ENCODE measurements at places on chromosomes 13 and 19. TPM values are rescaled to one million over a fixed set of nuclear protein-coding genes. Genes with fewer than 3 reads are reported as not detected.

DNA sequence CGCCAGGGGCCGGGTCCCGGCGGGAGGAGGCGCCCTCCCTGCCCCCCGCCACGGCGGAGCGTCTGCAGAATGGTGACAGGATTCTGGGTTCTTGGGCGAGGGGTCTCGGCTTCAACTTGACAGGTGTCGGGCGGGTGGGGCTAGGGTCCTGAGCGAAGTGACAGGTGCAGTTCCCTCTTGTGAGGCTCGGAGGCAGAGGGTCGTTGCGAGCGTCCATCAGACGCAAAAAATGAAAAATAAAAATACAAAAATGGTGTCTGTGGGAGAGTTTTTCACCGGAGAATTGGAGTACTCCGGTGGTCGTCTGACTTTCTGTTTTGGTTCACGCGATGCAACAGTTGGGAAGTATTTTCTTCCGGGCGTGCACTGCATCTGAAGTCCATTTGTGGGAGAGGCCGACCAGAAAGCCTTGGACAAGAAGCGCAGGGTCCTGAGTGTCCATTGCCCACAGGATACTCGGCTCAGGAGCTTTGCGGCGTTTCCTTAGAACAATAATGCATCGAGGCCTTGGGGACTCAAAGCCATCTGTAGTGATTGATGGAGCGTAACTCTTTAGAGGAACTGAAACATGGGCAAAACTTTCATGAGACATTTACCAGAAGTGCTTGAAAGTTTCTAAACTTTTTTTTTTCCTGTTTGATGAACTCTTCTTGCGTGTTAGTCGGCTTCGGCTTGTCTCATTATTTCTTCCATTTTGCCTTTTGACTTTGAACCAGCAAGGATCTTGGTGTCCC, 759 bp downstream of the RB1 start:
- ATAC-seq = peak; percentile 29

- no peak for ATAC-seq
Observed at GRCh38 chr13:77383097-77383496, 56.2 kb upstream of the MYCBP2 start.

GRCh38 chr13:35499676-35500075, 23.2 kb upstream of the MAB21L1 start:
- no peak for ATAC-seq

DNA sequence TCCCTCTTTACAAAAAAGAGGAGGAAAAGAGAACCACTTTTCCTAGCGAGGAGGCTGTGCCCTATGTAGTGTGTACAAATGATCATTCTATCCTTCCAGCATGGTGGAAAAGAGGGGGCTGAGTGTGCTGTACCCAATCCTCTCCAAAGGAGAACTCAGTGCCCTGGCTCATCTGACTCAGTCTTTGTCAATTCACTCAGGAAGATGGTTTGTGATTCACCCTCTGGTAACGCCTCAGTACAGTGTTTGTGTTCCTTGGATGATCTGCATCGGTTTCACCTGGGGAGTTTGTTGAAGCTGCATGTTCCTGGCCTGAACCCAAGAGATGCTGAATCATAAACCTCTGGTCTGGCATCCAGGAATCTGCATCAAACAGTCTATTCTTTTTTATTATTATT, 18.3 kb upstream of the ENOX1 start:
- ATAC-seq = peak; percentile 95

GRCh38 chr13:111370570-111371535, 50.4 kb downstream of the TEX29 start:
- ATAC-seq = no peak

DNA sequence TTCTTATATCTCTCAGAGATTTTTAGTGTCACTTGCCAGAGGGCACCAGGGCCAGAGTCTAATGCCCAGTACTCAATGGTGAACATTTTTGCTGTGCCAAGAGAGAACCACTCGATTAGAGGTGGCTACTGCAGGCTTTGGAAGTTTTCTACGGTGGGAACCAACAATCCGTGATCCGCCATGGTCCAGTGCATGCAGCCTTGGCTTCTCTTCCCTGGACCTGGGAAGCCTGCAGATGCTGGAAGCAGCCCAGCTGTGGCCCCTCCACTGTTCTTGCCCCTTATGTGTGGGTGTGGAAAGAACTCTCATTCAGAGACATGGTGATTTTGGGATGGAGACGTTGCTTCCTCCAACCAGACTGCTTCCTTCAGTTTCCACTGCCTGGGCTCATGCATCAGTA, 224.2 kb downstream of the TSHZ3 start:
- no peak for ATAC-seq

DNA sequence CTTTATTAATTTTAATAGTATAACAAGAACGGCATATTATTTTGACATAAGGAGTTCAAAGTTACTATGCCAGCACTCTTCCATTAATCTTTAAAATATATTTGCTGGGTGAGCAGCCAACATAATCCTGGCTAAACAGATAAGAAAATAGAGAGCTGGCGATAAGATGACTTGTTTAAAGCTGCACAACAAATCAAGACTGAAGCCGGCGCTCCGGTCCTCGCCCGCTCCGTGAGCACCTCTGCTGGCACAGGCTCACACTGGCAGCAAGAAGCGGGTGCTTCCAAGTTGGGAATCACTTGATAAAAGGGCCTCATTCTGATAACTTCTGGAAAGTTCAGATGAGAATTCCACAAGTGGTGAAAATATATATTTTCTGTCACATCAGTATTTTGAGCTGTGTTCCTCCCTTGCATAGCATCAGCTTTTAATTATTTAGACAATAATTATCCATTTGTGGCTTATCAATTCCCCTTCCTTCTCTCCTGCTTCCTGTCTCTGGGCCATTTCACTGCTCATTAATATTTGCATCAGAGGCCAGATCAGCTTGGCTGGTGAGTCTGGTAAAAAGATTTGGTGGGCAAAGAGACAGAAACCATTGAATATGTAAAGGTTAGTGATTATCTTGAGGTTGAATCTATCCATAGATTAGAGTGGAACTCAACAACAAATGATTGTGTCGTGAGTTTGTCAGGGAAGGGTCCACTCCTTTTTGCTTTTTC, 205.3 kb downstream of the MZT1 start:
- ATAC-seq = no peak

- ATAC-seq = no peak
Observed at GRCh38 chr19:48495396-48495795, 16.2 kb downstream of the LMTK3 start.

GRCh38 chr19:4108767-4109625, 14.9 kb downstream of the MAP2K2 start:
- peak; percentile 47 for ATAC-seq

GRCh38 chr19:7873304-7874075, 700 bp downstream of the PRR36 start:
- ATAC-seq = no peak

DNA sequence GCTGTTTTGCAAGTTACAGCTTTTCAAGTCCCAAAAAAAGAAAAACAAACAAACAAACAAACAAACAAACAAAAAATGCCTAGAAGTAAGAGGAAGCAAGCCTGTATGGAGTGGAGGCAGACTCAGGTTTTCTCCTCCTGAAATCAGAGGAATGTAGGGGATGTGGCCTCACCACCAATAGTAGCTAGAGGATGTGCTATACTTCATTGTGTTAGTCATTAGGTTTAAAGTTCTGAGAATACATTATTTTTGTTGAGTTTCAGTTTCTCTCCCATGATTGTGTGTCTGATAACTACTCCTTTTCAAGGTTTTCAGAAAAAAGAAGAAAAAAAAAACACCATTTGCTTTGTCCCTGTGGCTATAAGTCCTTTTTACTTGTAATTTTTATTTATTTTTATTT, 524.5 kb downstream of the GPC6 start:
- ATAC-seq = peak; percentile 79

DNA sequence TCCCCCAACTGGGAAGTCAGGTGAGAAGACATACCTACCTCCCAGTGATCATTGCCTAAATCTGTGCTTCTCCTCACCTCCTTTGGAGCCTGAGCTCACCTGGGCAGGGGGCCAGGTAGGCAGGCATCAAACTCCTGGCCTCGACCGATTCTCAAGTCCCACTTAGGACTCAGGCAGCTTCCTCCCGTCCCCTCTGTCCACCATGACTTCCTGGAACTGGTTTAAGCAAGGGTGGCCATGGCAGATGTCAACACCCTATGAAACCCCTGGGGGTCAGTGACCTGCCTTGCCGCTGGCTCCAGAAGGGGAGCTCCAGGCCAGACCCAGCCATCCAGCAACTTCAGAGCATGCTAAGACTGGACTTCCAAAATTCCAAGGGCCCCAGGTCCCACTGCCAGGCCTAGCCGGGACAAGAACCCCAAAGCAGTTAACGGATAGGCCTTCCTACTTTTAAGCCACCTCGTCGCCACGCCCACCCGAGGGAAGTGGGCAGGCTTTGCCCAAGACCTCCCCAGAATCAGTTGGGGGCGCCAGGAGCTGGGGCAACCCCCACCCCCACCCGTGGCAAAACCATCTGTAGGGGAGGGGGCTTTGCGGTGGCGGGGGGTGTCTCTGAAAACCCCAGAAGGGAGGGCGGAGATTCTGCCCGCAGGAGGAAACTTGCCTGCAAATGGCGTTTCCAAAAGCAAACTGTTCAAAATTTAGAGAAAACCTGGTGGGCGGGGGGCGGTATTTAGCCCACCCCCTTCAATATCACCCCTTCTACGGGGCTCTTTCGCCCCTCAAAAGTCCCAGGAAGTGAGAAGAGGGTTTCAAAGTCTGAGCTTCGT, 657 bp downstream of the PLIN3 start:
- ATAC-seq = no peak

- ATAC-seq = peak; percentile 74
Observed at GRCh38 chr13:27919934-27920676, at the start of gene PDX1. PDX1 (plus strand) TSS chr13:27920000; CDS start chr13:27920139, 139 bp downstream.

- peak; percentile 6 for ATAC-seq
Observed at GRCh38 chr13:19766591-19766990, 16.2 kb downstream of the PSPC1 start.

DNA sequence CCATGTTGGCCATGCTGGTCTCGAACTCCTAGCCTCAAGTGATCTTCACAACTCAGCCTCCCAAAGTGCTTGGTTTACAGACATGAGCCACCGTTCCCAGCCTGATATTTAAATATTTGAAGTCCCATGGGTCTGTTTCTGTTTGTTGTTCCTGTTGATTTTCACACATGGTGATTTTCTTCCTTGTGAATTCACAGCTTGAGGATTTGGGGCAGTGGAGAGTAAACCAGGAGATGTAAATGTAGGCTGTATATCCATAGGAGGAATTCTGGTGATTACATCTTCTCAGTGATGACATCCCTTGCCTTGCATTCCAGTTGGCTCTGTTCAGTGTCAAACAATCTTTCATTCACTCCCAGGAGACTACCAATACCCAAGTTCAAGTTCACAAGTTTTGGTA, 471.9 kb downstream of the KCTD12 start:
- no peak for ATAC-seq

GRCh38 chr13:93499991-93500390, 273.4 kb downstream of the GPC6 start:
- no peak for ATAC-seq

DNA sequence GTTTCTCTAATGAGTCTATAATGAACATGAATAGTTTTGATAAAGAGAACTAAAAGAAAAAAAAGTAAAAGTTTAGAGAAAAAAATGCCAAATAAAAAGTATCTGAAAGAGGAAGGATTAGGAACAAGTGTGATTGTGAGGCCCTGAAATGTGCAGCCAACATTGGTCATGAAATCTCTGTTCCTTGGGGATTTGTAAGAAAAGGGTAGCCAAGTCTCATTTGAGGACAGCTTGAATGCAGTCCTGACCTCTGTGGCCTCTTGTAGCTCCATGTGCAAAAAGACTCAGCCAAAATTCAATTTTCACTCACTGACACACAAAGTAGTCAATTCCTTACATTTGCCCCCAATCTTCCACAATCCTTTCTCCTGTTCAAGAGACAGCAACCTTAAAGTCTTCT, 167.9 kb downstream of the KLF12 start:
- ATAC-seq = no peak

- ATAC-seq = peak; percentile 78
Observed at GRCh38 chr13:73090116-73090822, 31.5 kb downstream of the KLF5 start.

DNA sequence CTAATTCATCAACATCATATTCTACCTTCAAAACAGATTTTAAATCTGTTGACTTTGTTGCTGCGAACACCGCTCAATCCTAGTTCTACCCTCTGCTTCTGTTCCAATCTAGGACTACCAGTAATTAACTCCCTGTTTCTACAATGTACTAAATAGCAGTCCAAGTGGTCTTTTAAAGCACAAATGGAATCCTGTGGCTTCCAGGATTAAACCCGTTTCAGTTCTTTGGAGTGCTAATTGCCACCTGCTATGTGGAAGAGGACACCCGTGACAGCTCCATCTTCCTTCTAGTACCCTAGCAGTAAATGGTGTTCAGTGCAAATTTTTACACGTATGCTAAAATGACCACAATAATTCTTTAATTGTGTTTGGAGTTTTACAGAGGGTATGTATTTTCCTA, 232.1 kb downstream of the TDRD3 start:
- ATAC-seq = no peak

GRCh38 chr19:3178377-3178972, at the start of gene S1PR4:
S1PR4 (plus strand) TSS chr19:3178769; CDS start chr19:3178793, 24 bp downstream.
- ATAC-seq = peak; percentile 55

DNA sequence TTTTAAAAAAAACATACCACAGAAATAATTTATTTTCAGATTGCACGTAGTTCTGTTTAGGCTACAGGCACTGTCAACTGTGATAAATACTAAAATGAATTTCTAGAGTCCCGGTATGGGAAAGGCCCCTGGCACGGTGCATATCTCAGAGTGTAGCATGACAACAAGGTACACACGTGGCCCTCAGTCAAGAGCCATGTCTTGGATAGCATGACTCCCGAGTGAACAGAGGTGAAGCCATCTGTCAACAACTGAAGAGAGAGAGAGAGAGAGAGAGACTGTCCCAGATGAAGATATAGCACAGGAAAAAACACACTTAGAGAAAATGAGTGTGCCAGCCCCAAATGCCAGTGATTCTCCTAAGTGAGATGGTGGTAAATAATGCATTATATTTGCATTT, 297.5 kb downstream of the MYO16 start:
- no peak for ATAC-seq

DNA sequence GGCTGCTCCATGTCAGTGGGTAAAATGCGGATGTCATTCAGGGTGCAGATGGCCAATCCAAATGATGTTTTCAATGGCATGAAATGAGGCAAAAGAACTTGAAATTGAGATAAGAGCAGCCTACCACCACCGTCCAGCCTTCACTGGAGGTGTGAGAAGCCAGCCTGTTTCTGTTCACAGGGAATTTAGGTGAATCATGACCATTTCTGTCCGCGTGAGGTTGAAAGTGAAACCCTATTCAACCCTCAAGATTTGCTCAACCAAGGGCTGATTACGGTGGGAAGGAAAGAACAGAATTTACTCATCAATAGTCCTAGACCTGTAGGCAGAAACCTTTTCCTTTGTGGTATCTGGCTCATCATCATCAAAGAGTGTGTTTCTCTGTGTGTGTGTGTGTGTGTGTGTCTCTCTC, 370.7 kb downstream of the COG6 start:
- ATAC-seq = peak; percentile 93

GRCh38 chr19:50607874-50608785, 31.6 kb downstream of the SYT3 start:
- ATAC-seq = peak; percentile 85

The JAK3 gene
- total RNA-seq = 186 TPM

The CGB2 gene
- total RNA-seq = not detected

The LRRC4B gene
- total RNA-seq = not detected

The TMEM59L gene
- total RNA-seq = not detected

The LPAR2 gene
- 85.6 TPM for total RNA-seq

The IZUMO2 gene
- total RNA-seq = not detected

The RFX1 gene
- 12.9 TPM for total RNA-seq

The PTGER1 gene
- total RNA-seq = not detected

The SLC25A15 gene
- total RNA-seq = 12.9 TPM

The SMIM17 gene
- total RNA-seq = not detected

The ZNF813 gene
- 3.4 TPM for total RNA-seq

The GEMIN7 gene
- total RNA-seq = 56.9 TPM

The KLK2 gene
- 0.24 TPM for total RNA-seq

Data from activated T-helper 17 cell treated with anti-CD3 and anti-CD28 coated beads, Interleukin-2, amount 50 U/mL, for 72 hours (primary cell).